B cell (primary cell): ENCODE measurements at places on chromosomes 12 and 14. TPM values are rescaled to one million over a fixed set of nuclear protein-coding genes. Genes with fewer than 3 reads are reported as not detected.

DNA sequence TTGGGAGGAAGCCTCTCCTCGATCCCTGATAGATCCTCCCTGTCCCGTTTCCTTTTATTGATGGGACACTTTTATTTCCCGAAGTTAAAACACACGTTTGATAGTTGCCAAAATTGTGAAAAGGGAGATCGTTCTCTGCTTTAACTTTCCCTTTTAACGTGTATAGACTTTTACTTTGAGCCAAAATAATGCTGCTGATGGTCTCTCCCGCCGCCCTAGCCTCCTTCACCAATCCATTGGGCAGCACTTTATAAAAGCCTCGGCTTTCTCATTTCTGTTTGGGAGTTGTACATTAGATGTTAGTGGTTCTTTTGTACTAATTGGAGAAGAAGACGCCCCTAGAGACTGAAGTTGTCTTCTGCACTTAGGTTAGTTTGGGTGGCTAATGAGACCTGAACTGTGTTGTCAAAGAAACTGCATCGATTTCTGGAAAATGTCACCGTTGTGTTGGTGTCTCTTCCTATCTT is 1.4 kb downstream of the TMTC2 start:
- peak; percentile 26 for DNase-seq

- DNase-seq = no peak
These were observed 12.7 kb downstream of the SLC11A2 start for GRCh38 chr12:51013441-51013840.

The TTC7B gene
- 2.1 and 3.2 TPM in 2 replicates for total RNA-seq

The TSPAN19 gene
- not detected in 2 replicates for total RNA-seq

The WNT5B gene
- 0.57 TPM in 1 of 2 replicates, not detected in the other for total RNA-seq
